Activated naive CD4-positive, alpha-beta T cell treated with anti-CD3 and anti-CD28 coated beads, Interleukin-2, amount 50 U/mL, for 16 hours (primary cell): ENCODE measurements at places on chromosomes 16 and 17.

GRCh38 chr16:7962091-7962879 is 628.0 kb downstream of the TMEM114 start:
- DNase-seq = no peak

DNA sequence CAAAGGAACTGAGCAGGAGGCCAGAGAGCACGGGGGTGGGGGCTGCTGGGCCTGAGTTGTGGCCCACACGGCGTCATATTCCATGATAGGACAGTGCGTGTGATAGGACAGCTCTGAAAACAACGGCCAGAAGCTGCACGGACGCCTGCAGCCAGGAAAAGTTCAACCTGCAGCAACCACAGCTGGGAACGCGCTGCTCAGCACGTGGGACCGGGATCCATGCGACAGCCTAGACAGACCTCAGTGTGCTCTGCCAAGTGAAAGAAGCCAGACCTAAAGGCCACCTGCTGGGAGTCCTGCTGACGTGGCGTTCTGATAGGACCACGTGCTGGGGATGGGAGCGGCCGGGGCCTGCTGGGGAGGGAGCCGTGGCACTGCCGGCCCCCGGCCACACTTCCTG is 21.6 kb downstream of the CTU2 start:
- no peak for DNase-seq

GRCh38 chr16:27644165-27644564 is 94.2 kb downstream of the KATNIP start:
- DNase-seq = no peak

GRCh38 chr16:50533317-50533716 is 14.9 kb upstream of the NKD1 start:
- DNase-seq = no peak

GRCh38 chr17:6575596-6575988 is 19.2 kb upstream of the PITPNM3 start:
- no peak for DNase-seq

- DNase-seq = no peak
Observed at GRCh38 chr16:56683424-56684172, 1.3 kb downstream of the MT1X start.

DNA sequence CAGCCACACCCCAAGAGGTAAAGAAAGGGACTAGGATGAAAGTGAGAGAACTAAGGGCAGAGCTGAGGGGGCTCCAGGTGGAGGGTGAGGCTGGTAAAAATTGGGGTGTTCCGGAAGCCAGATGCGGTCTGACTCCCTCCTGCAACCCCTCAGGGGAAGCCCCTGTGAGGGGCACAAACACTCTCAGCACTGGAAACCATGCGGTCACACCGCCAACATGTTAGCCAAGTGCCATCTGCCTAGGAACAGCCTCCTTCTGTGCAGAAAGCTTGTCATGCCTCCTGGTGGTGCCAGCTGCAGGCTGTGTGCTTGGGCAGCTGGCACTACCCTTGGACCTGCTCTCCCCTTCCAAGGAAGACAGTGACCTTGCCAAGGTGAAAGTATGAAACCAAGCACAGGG is 83.5 kb upstream of the RPL38 start:
- no peak for DNase-seq

DNA sequence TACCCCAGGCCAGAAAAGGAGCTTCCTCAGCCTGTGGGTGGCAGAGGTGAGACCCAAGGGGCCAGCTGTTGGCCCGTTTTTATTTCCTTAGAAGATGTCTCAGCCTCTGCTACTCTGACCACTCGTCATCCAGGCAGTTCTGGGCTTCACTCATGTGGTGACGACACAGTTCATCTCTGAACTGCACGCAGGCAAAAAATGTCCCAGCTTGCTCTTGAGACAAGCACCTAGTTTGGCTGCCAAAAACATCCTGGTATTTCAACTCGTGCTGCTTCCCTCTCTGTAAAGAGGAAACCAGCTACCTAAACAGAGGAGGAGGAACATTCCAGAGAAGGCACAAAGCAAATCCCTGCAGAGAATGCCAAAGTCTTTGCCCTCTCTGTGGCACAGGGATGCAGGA is 125.7 kb downstream of the XYLT1 start:
- DNase-seq = no peak

DNA sequence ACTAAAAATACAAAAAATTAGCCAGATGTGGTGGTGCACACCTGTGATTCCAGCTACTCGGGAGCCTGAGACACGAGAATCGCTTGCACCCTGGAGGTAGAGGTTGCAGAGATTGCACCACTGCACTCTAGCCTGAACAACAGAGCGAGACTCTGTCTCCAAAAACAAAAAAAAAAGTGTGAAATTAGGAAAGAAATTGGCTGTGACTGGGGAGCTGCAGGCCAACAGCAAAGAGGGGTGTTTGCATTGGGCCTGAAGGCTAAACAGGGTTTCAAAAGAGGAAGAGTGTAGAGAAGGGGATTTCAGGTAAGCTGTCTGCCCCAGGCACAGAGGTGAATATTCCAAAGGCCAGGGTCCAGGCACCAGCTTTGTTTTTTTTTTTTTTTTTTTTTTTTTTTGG is 9.4 kb downstream of the BMERB1 start:
- no peak for DNase-seq

- no peak for DNase-seq
Observed at GRCh38 chr17:39073353-39073752, 78.1 kb downstream of the PLXDC1 start.

- DNase-seq = no peak
Observed at GRCh38 chr16:49725651-49726050, 130.3 kb downstream of the ZNF423 start.

DNA sequence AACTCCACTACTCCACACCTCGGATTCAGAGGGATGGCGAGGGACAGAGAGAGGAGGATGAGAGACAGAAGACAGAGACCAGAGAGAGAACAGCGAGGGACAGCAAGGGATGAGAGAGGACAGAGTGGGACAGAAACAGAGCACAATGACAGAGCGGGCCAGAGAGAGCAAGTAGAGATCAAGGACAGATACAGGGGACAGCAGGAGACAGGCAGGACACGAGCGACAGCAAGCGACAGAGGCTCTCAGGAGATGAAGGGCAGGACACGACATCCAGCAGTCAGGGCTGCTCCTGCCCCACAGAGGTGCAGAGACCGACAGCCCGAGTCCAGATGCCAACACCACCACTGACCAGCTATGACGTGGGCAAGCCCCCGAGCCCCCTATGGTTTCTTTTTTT is 14.9 kb downstream of the CORO7 start:
- DNase-seq = no peak

DNA sequence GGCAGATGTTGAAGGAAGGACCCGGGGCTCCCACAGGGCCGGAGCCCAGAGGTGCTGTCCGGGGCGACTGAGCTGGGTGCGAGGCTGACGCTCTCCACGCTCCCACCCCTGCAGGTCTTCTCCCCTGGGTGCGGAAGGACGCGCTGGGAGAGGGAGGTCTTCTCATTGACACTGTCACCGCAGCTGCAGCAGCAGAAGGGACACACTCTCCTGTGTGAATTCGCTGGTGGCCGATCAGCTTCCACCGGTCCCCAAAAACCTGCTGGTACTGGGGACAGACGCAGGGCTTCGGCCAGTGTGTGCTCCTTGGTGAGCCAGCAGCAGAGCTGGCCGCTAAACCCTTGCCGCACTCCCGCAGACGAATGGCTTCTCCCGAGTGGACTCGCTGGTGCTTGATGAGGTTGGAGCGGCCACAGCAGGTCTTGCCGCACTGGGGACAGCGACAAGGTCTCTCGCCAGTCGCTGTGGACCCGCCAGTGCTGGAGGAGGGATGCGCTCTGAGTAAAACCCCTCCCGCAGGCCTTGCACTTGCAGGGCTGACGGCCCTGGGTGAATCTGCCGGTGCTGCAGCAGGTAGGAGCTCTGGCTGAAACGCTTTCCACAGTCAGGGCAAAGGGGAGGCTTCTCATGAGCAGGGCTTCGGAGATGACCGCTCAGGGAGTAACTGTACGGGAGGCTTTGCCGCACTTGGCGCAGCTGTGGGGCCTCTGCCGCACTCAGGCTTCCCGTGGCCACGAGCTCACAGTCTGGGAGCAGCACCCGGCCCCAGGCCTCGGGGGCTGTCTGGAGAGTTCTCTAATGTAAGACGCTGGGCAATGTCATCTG is 6.2 kb downstream of the ZNF843 start:
- no peak for DNase-seq

DNA sequence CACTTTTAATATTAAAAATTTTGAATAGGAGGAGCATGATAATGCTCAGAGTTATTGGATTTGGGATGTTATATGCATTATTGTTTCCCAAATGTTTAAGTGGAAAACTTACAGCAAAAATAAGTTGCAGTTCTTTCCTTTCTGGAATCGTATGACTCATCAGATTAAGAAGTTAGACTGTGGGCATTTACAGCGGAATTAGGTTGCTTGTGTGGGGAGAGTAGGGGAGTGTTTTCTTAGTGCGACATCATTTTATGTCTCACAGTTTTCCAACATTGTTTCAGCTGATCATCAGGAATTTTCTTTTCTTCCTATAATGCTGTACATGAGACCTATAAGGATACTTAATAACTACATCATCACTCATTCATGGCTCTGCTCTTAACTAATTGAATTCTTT is 1631.8 kb downstream of the CDH8 start:
- DNase-seq = no peak

DNA sequence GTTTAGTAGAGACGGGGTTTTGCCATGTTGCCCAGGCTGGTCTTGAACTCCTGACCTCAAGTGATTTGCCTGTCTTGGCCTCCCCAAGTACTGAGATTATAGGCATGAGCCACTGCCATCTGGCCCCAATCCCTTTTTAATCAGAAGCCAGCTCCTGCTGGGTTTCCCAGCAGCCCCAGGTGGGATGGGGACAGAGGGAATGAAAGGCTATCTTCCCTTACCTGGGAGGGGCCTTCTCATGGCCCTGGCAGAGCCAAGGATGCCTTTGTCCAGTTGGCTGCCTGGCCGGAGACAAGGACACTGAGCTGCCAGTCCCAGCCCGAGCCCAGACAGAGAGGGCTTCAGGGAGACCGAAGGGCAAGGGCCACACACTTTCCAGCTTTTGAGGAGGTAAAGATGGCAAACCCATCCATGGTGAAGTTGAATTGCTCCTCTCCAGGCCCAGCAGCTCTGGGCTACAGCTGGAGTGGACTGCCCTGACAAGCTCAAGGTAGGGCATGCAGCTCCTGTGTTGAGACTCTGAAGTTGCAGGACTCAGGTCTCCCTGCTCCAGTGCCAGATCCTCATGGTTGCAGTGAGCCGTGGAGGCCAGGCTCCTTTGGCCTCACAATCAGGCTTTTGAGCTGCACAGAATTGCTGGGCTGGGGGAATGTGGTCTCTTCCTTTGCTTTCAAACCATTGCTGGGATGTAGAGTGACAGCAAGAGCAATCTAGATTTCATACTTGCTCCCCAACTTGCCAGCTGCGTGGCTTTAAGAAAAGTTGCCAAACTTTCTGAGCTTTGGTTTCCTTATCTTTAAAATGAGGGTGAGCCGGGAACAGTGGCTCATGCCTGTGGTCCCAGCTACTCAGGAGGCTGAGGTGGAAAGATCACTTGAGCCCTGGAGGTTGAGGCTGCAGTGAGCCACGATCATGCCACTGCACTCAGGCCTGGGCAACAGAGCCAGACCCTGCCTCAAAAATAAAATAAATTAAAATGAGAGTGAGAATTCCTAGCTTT is 44.5 kb upstream of the IL34 start:
- DNase-seq = no peak

- no peak for DNase-seq
Observed at GRCh38 chr17:42783791-42784138, 3.4 kb downstream of the WNK4 start.

DNA sequence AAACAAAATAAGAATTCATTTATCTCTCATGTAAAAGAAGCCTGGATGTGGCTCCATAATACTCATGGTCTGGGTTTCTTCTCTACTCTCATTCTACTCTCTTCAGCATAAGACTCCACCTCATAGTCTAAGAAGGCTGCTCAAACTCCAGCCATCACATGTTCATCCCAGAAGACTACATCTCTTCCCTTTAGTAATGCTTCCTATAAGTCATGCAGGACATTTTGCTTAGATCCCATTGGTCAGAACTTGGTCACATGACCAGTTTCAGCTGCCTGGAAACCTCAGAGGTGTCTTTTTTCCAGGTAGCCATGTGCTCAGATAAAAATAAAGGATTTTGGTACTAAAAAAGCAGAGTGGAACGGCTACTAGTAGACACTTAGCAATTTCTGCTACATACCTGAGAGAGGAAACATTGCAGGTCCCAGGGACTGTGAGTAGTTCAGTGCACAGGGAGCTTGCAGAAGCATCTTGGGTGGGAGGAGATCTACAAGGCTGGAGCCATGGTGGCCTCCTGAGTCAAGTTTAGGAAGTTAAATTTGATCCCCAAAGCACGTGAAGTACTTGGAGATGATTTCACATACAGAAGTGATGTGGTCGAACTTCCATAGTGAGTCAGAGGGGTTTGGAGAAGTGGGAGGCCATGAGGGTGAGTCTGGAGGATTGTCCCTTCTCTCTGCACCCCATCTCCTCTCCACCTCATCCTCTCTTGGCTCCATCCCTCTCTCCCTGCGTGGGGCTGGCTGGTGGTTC is 110.2 kb downstream of the CCDC182 start:
- DNase-seq = no peak

DNA sequence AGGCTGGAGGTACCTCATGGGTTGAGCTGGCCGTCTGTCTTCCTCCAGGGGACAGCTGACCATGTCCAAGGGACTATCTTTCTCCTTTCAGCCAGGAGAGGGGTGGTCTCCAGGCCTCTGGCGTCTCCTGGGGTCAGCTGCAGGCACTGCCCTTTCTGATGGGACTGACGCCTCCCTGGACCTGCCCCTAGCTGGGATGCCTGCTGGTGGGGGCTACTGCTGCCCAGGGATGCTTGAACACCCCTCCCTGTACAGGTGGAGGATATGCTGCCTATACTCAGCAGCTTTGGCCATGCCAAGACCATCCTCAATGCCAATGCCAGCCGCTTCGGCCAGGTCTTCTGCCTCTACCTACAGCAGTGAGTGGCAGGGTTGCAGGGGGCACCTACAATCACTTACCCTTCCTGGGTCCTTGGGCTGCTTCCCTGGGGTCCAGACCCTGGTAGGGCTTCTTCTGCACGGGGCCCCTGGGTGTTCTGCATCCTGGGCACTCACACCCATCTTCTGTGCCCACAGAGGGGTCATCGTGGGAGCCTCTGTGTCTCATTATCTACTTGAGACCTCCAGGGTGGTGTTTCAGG is 4.2 kb downstream of the MYO15B start:
- no peak for DNase-seq

GRCh38 chr17:71251951-71252350 is 868.9 kb upstream of the SOX9 start:
- no peak for DNase-seq

DNA sequence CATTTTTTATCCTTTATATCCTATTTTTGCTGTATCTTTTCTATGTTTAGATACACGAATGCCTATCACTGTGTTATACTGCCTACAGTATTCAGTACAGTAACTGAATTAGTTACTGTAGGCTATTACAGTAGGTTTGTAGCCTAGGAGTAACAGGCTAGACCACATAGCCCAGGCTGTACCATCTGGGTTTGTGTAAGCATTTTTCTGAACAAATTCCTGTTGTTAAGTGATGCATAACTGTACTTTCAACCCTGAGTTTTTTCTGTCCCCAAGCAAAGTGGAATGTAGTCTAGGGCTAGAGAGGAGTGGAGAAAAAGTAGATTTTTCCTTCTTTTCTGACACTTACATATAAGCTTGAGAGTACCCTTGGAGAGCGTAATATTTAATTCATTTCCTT is 282.1 kb downstream of the HS3ST3B1 start:
- DNase-seq = no peak

GRCh38 chr16:89093602-89094251 is at the start of gene ACSF3:
Gene ACSF3 (plus strand): TSS chr16:89093852. CDS start chr16:89100682, 6,830 bp downstream.
- peak; percentile 71 for DNase-seq

- no peak for DNase-seq
Observed at GRCh38 chr17:78981010-78981888, 1.5 kb upstream of the LGALS3BP start.

GRCh38 chr17:16932156-16932555 is 39.8 kb downstream of the TNFRSF13B start:
- no peak for DNase-seq
